ENCODE measurements at places on chromosomes 12 and 14. TPM values are rescaled to one million over a fixed set of nuclear protein-coding genes. Genes with fewer than 3 reads are reported as not detected.

DNA sequence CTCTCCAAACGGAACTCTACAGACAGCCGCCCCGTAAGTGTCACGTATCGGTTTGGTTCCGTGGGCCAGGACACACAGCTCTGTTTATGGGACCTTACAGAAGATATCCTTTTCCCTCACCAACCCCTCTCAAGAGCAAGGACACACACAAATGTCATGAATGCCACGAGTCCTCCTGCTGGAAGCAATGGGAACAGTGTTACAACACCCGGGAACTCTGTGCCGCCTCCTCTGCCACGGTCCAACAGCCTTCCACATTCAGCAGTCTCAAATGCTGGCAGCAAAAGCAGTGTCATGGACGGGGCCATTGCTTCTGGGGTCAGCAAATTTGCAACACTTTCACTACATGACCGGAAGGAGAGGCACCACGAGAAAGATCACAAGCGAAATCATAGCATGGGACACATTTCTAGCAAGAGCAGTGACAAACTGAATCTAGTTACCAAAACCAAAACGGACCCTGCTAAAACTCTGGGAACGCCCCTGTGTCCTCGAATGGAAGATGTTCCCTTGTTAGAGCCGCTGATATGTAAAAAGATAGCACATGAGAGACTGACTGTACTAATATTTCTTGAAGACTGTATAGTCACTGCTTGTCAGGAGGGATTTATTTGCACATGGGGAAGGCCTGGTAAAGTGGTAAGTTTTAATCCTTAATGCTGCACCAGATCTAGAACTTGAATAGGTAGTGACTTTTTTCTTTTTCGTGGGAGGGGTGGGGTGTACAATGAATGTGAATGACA is 69.7 kb downstream of the WDR20 start:
- DNase-seq, result peak; percentile 41

GRCh38 chr12:124713041-124713435 is 145.6 kb upstream of the NCOR2 start:
- DNase-seq, result peak; percentile 82

GRCh38 chr12:32470936-32471470 is 71.6 kb downstream of the FGD4 start:
- DNase-seq, result no peak

DNA sequence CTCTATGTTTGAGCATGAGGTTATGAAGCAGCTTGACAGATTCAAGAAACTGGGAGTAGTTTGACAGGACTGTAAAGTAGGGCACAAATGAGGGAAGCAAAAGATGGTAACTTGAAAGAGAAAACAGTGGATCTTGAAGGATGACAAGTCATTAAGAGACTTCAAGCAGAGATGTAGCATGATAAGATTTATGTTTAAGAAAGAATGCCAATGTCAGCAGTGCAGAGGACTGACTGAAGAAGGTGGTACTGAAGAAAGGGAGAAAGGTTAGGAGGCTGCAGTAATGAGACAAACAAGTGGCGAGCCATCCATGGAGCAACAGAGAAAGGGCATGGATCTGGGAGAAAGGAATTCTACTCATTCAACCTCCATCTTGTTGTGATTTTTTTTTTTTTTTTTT is 120.2 kb upstream of the RAP1B start:
- DNase-seq, result no peak

ARMH4 gene
- 0.02 TPM for polyA plus RNA-seq

SYCP3 gene
- 0.48 TPM for polyA plus RNA-seq

All from spleen (tissue), 13 donors.